ENCODE measurements at places on chromosomes 5 and 9. TPM values are rescaled to one million over a fixed set of nuclear protein-coding genes. Genes with fewer than 3 reads are reported as not detected.

DNA sequence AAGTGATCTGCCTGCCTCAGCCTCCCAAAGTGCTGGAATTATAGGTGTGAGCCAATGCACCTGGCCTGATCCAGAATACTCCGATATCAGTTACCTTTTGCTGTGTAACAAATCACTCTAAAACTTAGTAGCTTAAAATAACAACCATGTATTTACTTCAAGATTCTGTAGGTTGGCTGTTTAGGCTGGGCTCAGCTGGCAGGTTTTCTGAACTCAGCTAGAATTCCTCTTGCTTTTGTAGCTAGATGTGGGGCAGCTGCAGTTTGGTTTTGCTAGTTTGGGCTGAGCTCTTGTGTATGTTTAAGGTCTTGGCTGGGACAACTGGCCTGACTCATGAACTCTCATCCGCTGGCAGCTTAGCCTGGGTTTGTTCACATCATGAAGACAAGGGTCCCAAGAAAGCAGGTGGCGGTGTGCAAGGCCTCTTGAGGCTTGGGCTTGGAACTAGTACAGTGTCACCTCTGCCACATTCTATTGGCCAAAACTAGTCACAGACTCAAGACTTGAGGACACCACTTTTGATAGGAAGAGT lies 138.3 kb upstream of the SHB start:
- no peak for DNase-seq

DNA sequence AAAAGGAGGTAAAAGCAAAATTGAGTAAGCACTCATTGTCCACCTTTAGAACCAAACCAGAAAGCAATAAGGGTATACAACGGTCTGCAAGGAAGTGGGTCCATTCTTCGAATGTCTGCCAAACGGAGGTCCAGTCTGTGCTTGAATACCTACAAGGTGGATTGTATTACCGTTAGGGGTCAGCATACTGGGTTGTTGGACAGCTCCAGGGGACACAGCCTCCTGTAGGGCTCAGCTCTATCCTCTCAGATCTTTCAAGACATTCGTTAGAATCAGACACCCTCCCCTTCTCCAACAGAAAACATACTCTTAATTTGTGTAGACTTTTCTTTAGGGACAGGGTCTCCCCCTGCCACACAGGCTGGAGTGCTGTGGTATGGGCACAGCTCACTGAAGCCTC lies 5.5 kb downstream of the ASTN2 start:
- DNase-seq: no peak

- no peak for DNase-seq
These were observed 383.3 kb upstream of the ZNF462 start for GRCh38 chr9:106479679-106480078.

GRCh38 chr9:135523521-135524129 lies 2.4 kb downstream of the LCN1 start:
- no peak for DNase-seq

DNA sequence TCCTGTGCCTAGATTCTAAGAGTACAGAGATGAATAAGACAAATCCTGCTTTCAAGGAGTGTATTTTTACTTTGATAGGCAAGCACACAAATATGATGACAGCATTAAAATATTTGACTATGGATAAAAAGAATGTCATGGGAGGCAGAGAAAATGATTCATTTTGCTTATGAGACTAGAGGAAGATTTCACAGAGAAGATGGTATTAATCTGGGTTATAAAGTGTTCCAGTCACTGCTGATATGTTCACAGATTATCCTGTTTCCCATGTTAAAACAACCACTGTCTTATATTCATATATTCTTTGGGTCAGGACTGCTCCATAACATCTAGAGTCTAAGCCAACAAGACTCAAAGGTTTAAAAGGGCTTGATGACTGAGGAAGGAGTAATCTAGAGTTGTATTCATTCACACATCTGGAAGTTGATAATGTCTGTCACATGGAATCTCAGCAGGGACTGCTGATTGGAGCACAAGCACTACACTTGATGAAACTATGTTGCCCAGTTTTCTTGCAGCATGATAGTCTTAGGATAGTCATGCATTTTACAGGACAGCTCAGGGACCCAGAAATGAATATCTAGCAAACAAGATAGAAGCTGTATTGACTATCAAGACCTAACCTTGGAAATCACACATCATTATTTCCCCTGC lies 79.3 kb downstream of the STARD4 start:
- no peak for DNase-seq

DNA sequence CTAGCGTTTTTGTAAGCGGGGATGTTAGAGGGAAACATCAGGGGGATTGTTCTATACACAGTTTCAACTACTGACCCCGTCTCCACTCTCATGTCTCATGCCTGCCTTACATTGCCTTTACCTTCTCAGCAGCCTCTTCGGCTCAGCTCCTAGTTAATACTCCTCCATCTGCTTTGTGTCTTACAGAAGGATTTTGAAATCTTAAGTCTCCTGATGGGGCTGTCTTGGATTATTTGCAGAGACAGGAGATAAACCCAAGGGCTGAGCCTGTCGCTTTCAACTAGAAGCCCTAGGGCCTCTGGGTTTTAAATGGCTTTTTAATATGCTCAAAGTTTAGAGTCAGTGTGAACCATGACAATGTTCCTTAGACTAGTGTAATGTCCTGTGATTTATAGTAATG lies 161.5 kb downstream of the CARTPT start:
- no peak for DNase-seq

- no peak for DNase-seq
These were observed 99.6 kb upstream of the TAF11L2 start for GRCh38 chr5:17398431-17398830.

The ESM1 gene
- polyA plus RNA-seq: 5.2 TPM

The LRRC14B gene
- 43.0 TPM for polyA plus RNA-seq

The HK3 gene
- not detected for polyA plus RNA-seq

DNA sequence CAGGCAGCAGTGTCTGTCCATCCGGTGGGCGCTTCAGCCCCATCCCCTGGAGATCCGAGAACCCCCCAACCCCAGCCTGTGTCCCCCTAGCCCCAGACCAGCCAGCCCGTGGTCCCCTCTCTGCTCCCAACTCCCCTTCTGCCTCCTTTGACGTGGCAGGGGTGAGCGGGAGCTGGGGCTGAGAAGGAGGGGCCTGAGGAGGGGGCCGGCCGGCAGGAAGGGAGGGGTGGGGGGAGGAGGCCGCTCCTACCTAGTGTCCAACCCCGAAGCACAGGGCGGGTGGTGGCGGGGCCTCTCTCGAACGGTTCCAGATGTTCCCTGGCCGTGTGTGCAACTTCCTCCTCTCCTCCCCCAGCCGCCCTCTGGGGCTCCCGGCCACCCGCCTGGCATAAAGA lies 31.0 kb downstream of the GOLGA2 start:
- peak; percentile 92 for DNase-seq

The PCDHB5 gene
- polyA plus RNA-seq: 3.4 TPM

Data from muscle of arm (tissue), 14 donors.